ENCODE measurements at places on chromosomes 4 and X.

- DNase-seq = no peak
These were observed 301.2 kb upstream of the PPARGC1A start for GRCh38 chr4:24190761-24191695.

- DNase-seq = no peak
These were observed 143.5 kb downstream of the HNRNPD start for GRCh38 chr4:82230306-82230705.

DNA sequence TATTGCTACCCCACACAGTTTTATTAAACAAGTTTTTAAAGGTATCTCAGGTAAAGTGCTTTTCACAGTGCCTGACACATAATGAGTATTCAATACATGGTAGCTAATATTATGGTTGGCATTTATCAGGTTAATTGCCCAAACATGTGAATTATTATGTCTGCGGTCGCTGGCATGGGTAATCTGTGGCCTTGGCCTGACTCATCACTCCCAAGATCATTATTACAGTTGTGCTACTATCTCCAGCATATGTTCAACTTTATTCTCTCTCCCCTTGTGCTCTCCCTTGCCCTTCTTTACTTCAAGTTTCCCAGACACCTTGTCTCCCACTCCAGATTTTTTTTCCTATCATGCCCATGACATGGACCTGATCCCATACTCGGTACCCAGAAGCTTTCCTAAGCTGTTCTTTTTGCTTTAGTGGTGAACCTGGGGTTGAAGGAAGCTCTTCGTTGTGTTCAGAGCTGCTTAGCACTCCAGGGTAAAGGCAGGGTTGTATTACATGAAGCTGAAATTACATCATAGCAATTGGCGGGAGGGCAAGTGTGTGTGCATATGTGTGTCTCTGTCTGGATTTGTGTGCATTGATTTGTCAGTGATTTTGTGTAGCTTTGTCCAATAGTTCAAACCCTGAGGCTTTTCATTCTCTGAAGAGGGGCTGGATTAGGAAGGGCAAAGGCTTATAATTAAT is 176.5 kb upstream of the NRK start:
- no peak for DNase-seq

GRCh38 chr4:185892165-185892564 is 80.2 kb upstream of the SORBS2 start:
- DNase-seq = no peak
